ENCODE measurements at places on chromosomes 1 and 21.

GRCh38 chr1:53117836-53118235, 24.6 kb downstream of the SLC1A7 start:
- DNase-seq: no peak

DNA sequence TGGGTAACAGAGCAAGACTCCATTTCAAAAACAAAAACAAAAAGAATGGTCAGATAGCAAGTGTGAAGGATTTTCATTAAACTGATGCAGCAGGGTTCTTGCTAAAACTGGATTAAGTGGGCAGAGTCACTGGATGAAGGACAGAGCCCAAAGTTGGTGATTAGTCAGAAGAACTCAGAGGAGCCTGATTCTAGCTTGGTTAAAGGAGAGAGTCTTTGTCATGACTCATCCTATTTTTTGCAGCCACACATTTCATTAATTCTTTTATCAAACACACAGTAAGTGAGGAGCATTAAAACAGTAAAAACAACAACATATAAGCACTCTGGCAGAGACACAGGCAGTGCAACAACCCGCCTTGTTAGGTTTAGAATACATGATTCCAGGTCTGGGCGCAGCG, 56.0 kb upstream of the EDARADD start:
- DNase-seq: peak; percentile 20

DNA sequence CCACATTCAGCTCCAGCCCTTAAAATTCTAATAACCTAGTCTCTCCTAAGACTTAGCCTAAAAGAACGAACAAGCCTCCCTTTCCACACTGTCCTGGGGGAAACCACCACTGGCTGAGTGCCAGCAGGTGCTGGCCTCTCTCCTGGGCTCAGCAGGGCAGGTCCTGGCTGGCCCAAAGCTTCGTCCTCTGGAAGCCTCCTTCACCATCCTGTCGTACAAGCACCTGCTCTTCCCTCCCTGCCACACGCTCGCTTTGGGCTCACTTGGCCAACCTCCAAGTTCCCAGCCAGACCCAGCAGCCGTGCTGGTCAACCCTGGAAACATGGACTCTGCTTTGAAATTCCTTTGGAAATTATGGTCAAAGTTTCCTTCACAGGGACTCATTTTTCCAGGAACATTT, 58.2 kb upstream of the SLC25A33 start:
- DNase-seq: no peak

GRCh38 chr1:205472737-205473441, 17.0 kb upstream of the BLACAT1 start:
- DNase-seq: no peak

DNA sequence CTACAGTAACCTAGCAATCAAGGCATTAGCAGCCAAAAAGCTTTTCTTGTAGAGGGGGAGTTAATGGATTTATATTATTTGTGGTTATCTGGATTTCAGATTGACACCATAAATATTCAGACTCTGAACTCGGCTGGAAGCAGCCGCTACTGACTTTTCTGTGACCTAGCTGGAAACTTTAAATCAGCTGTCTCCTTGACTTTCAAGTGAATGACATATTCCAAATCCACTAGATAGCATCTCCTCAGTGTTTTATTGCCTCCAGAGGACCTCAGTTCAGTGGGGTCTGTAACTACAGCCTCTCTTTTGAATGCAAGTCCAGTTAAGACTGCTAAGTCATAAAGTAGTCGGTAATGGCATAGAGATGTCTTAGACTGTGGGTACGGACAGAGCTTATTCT, 448.5 kb downstream of the NUF2 start:
- no peak for DNase-seq

- DNase-seq: no peak
Observed at GRCh38 chr1:161082483-161082882, 6.9 kb downstream of the NECTIN4 start.

- no peak for DNase-seq
Observed at GRCh38 chr1:236029428-236029940, 35.4 kb downstream of the NID1 start.

- peak; percentile 82 for DNase-seq
Observed at GRCh38 chr1:209583408-209583807, at the start of gene CAMK1G. TSS of gene CAMK1G (plus strand) at chr1:209583714. CDS start at chr1:209594984, 11,270 bp downstream.

- DNase-seq: peak; percentile 95
Observed at GRCh38 chr21:33940164-33940880, 24.7 kb upstream of the ATP5PO start.

DNA sequence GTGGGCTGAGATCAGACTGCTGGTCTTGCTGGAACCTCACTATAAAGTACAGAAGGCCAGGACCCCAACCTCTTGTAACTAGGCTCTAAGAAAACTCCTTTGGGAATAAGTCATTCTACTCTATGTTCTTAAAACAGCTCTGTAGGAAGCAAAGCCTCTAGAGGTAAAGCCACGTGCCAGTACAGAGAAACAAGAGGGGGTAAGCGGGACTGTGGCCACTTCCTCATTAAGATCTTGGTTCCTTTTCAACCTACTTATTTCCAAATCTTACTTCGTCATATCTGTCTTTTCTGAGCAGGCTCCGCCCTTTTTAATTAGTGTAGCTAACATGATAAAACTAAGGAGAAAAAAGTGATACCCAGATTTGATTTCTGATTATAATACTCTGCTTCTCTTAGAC, 3.8 kb downstream of the NCSTN start:
- no peak for DNase-seq

- DNase-seq: peak; percentile 60
Observed at GRCh38 chr1:225694151-225694603, 41.3 kb upstream of the ENAH start.

DNA sequence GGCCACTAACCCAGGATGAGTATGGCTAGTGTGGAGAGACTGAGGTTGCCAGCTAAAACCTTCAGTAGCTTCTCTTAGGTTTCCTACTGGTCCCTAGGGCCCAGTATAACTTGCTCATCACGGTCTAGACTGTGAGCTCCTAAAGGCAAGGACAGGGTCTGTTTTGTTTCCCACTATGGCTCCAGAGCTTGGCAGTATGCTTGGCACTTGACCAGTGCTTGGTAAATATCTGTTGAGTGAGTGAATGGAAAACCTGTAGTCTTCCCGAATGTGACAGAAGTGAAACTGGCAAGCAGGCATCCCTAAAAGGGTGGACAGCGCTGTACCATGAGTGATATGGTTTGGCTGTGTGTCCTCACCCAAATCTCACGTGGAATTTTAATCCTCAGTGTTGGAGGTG, 13.1 kb upstream of the PARS2 start:
- DNase-seq: no peak

- no peak for DNase-seq
Observed at GRCh38 chr1:235027076-235027861, 101.4 kb downstream of the TOMM20 start.

DNA sequence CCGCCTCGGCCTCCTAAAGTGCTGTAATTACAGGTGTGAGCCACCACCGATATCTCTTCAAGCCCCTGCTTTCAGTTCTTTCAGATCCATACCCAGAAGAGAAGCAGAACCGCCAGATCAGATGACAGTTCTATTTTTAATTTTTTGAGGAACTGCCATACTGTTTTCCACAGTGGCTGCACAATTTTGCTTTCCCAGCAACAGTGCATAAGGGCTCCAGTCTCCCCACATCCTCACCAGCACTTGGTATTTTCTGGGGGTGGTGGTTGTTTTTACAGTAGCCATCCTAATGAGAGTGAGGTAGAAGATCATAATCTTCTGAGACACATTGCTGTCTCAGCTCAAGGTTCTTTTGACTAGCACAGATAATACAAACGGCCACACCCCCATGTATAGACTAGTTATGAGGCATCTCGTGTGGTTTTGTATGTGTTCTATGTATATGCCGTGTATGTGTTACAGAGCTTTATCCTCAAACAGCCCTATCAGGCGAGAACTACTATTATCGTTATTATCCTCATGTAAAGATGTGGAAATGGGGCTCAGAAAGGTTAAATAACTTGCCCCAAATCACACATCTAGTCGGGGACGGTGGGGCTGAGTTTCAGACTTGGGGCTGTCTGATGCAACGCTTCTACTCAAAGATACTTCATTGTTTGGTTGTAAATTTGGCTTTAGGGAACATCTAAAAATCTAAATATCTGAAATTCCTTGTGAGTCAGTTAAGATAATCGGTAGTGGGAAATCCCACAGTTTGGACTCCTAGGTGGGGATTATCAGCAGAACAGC, 12.0 kb downstream of the FHAD1 start:
- no peak for DNase-seq

DNA sequence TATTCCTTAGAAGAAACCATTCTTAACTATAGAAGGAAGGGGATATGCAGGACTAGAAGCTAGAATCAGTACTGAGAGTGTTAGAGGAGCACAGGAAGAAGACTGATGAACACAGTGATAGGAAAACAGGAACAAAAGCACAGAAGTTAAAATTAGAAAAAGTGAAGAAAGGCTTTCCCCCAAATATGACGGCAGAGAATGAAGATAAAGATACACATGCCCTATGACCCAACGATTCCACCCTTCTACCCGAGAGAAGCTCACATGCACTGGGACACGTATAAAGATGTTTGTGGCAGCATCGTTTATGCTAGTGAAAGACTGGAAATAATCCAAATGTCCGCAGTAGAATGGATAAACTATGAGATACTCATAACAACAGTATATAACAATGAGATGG, 74.2 kb downstream of the DTL start:
- no peak for DNase-seq

GRCh38 chr1:219498666-219499065, 114.2 kb downstream of the ZC3H11B start:
- DNase-seq: no peak

GRCh38 chr1:156947818-156948525, 27.5 kb downstream of the LRRC71 start:
- DNase-seq: no peak

- DNase-seq: no peak
Observed at GRCh38 chr1:161158316-161159010, 837 bp upstream of the USP21 start.

GRCh38 chr1:117842408-117843170, 86.8 kb downstream of the GDAP2 start:
- no peak for DNase-seq

- DNase-seq: no peak
Observed at GRCh38 chr1:9296850-9297249, 4.2 kb downstream of the SPSB1 start.

- no peak for DNase-seq
Observed at GRCh38 chr1:232608427-232608826, 21.5 kb downstream of the SIPA1L2 start.

DNA sequence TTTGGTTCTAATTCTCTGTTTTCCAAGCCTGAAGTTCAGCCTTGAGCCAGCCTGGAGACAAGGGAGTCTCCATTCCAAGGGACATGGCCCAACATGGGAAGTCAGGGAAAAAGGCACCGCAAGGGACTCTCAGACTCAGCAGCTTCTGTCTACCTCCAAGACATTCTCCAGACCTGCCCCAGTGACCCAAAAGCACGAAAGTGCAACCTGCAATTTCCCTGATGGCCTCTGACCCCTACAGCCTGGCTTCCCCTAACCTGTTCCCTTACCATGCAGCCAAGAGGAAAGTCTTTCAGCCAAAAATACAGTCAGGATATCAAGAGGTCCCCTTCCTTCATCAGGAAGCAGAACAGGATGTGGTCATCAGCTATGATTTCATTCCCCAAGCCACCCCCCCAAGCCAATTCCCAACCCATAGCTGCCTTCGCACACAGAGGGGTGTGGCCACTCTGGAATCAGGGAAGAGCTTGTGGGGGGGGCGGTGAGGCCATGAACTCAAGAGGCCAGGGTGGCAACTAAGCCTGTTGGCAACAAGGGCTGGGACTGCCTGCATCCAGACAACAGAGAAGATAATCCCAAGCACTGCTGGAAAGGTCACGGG, 59.2 kb downstream of the TIAM1 start:
- DNase-seq: peak; percentile 76
